Upper lobe of right lung (tissue), 1 donor: ENCODE measurements at places on chromosomes 6 and 20. TPM values are rescaled to one million over a fixed set of nuclear protein-coding genes. Genes with fewer than 3 reads are reported as not detected.

HTR1B gene
- total RNA-seq = 0.84 TPM

ANKRD66 gene
- not detected for total RNA-seq

TP53TG5 gene
- total RNA-seq = not detected

GHRH gene
- not detected for total RNA-seq

LINC00237 gene
- total RNA-seq = not detected

CLIC5 gene
- 131 TPM for total RNA-seq

DSP gene
- total RNA-seq = 21.4 TPM

VSX1 gene
- total RNA-seq = not detected

SLC17A2 gene
- total RNA-seq = not detected

DNA sequence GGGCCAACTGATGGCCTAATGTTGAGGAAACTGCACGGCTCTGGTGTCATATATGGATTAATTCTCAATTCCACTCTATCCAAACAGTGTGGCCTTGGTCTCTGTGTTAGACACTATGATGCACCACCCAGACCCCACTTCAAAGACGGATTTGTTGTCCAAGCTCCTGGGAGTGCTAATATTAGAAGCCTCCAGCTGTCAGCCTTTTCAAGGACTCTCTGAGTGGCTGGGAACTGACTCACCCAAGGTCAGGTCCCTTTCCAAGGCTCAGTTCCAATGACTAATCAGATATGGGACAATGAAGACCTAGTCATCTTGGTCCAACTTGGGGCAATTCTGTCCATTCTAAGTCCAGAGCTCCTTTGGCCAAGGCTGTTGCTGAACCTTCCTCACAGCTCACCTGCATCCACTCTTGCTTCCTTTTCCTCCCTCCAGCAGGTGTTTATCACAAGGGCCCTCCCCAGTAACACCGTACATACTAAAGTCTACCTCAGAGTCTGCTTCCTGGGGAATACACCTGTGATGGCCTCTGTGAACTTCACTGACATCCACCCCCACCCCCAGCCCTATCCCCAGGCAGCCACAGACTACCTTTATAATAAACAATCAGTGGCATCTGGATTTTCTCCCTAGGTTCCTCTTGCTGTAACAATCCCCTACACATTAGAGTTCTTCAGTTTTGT lies 7.2 kb upstream of the IL20RA start:
- no peak for DNase-seq

DNA sequence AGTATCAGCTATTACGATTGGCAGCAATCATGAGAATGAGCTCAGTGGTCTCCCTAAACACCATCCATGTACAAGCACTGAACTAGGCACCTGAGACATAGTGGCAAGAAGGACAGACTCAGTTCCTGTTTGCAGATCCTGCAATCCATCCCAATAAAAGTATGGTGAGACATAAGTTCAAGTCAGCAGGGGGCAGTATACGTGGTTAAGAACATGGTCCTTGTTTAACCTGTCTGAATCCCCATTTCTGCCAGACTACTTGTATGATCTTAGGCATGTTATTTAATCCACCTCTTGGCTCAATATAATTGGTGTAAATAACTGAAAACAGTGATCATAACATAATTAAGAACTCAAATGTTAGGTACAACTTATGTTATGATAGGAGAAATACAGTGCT lies 33.2 kb upstream of the PNISR start:
- DNase-seq = no peak

DNA sequence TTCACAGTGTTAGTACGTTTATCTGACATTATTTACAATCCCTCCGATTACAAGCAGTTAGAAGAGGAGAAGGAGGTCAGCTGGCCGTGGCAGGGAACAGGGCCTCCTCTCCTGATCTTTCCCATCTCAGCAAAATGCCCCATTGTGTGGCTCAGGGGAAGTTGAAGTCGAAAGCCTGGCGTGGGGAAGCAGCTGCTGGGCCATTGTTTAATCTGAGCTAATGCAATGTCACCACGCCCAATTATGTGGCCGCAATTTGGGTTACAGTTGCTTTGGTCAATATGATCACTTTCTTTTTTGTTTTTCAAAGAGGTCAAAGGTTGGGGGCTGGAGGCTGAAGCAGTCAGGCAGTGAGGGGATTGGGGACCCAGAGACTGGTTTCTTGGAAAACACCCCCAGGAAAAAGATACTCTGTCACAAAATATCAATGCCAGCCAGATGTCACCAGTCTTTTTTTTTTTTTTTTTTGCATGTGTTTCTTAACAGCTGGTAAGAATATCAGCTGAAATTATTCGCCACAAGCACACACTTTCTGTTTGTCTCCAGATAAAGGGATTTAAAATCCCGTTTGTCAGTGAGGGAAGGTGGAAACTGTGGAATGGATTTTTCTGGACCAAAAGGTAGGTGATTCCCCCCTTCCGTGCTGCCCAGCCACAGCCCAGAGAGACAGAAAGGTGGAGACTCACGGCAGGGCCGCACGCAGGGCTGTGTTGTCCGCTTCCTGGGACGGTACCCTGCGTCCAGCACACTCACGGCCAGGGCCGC lies 24.6 kb downstream of the DLL1 start:
- no peak for DNase-seq

GRCh38 chr6:2441601-2442475 lies 196.4 kb upstream of the GMDS start:
- DNase-seq = no peak

GRCh38 chr20:26209171-26209941 lies 512.7 kb upstream of the ZNF337 start:
- DNase-seq = peak; percentile 73

DNA sequence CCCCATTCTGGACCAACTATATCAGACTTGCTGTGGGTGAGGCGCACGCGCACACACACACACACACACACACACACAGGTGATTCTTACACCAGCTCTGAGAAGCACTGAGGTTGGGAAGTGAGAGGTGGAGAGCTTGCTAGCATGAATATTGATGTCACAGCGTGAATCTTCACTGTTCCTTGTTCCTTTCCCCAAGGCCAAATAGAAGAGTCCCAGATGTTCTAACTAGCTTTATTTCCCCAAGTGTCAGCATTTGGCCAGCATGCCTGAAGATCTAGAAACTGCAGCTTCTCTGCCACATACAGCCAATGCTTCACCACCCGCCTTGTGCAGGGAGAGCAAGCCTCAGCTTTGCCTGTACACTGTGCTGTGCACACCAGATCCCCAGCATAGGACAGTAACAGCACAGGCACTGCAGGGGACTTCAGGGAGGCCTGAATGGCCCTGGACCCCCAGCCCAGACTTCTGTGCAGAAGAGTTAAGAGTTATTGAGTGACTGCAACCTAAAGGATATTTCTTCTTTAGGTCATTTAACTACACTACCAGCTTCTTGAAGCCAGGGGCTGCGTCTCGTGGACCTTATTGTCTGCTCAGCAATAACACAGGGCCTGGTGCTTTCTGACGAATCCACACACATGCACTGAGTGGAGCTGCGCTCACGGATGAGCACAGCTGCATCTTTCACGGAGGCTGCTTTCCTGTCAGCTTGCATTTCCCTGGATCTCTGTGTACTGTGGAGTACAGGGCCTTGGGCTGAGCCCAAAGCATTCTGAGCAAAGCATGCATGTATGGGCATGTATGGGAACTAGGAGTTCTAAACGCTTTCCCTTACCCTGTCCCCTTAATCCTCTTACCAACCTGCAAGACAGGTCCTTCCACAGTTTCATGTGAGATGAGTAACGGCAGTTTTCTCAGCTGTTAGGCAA lies 13.9 kb upstream of the CD93 start:
- no peak for DNase-seq

DNA sequence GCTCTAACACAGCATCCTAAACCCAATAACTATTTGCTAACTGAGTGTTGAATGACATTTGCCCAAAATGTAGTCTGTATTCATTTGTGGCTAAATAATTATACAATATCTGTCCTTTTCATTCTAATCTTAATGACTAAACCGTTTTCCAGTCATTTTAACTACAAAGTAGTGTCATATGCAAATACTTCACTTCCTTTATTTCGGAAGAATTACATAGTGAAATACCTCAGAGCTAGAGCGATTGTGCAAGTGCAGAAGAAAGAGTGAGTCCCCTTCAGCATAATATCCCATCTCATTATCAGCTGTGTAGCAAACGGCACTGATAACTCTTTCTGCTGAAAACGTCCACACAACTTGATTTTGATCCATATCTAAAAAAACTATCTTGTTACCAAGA lies 66.2 kb downstream of the ROS1 start:
- DNase-seq = no peak

DNA sequence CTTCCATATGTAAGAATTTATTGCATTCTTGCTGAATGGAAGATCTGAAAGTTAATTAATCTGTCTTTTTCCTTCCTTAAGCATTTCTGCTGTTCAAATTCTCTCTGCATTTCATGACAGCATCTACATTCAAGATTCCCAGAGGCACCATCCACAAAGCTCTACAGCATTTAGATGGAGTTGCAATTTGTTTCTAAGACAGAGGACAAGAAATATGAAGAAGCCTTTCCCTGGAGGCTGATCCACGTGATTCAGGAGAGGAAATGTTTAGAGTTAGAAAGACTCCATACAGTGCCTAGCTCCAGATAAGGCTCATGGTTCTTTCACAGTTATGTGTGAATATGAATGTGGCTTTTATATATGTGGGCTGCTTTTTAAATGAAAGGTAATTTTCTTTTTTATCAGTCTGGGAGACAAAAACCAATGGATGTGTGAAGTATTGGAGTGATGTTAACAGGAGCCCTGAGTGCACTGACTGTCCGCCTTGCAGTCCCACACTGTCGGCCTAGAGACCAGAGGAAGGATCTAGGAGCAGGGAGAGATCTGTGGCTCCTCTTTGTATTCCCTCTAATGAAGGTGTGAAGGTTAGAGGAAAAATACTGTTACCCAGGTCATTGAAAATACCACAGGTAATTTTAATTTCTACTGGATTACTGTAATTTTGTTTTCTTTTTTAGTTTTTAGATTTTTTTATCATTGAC lies 686.6 kb upstream of the GJE1 start:
- DNase-seq = no peak

DNA sequence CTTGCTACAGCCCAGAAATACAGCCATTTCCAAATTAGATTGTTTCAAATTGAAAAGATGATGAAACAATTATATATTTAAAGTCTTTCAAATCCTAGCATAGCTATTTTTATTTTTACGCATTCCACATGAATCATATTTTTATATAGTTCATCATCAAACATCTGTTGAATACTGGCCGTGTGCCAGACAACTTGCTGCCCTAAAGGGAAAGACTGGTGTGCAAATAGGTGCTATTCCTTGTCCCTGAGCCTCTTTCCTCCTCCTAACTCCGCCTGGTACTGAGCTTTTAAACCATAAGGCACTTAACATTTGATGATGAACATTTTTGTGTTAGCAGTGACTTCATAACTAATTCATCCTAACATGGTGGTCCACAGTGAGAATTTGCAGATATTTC lies 18.7 kb upstream of the PLCG1 start:
- no peak for DNase-seq

DNA sequence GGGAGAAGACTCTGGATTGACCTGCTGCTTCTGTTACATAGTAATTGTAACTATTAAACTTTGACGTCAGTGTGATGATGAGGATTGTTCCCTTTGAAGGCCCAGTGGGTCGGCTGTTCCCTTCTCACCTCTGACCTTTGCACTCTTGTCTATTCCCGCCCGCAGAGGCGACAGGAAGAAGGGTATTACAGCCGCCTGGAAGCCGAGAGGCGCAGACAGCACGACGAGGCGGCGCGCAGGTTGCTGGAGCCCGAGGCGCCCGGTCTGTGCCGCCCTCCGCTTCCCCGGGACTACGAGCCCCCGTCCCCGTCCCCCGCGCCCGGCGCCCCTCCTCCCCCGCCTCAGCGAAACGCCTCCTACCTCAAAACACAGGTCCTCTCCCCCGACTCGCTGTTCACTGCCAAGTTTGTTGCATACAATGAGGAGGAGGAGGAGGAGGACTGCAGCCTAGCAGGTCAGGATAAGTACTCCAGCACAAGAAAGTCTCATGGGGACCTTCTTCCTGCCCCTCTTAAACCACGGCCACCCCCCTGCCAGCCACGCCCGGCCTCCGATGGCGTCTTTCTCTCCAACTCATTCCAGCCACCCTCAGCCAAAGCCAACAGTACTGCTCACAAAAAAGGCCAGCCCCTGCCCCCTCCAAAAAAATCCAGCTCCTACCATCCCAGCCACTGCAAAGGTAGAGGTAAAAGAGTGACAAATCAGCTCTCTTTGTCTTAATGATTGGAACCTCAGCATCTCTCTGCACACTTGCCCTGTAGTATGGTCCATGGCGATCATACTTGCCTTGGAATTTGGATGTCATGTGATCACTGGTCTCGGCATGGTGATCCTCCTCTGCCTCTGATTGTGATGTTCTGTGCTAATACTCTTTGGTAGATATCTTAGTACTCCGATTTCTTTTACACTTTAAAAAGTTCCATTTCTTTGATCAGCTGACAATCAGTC lies 31.6 kb upstream of the KIF25 start:
- no peak for DNase-seq

DNA sequence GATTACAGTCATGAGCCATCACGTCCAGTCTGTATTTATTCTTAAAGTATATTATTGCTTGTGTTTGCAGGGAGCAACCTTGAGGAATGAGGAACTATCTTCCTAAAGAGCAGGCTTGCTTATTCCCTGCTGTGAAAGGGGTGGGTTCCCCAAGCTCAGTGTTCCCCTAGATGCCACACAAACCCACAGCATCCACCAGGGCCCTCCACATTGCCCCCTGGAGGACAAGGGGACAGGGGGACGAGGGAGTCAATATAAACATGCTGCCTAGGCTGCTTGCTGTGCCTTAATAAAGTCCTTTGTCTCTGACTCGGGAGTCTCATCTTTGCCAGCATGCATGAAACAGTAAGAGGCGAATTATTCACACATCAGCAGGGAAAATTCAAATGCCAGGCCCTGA lies 8.0 kb upstream of the IDH3B start:
- DNase-seq = no peak

GRCh38 chr6:69580706-69581105 lies 216.1 kb downstream of the LMBRD1 start:
- no peak for DNase-seq

GRCh38 chr6:75438442-75439116 lies 55.0 kb downstream of the FILIP1 start:
- no peak for DNase-seq

GRCh38 chr6:148491638-148492251 lies 149.1 kb downstream of the SASH1 start:
- no peak for DNase-seq

DNA sequence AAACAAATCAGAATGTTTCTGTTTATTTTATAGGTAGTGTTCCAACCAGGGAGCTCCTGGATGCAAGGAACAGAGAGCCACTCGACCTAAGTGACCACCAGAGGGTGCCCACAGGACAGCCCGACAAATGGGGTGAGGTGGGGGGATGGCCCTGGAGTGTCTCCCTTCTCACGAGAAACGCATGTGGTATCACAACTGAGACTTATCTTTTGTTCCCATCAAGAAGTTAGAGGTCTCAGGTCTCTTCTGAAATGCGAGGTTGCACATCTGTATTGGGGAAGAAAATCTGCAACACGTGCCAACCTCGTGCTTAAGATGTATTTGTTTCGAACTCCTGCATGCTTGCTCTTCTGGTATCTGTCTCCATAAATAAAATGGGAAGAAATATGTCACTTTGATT lies 104.0 kb downstream of the ISM1 start:
- no peak for DNase-seq

- no peak for DNase-seq
Measured at GRCh38 chr6:134105940-134106339, 53.5 kb upstream of the SLC2A12 start.
